ENCODE measurements at places on chromosomes 16 and 17.

GRCh38 chr17:78669975-78670518 lies 92.9 kb upstream of the DNAH17 start:
- DNase-seq: no peak
- no peaks in the 10 kb centered on the region for H3K36me3 ChIP-seq
- no peaks in the 10 kb centered on the region for H3K27me3 ChIP-seq
- no peak overlapping the region for H3K4me3 ChIP-seq
- H3K27ac ChIP-seq: no peak overlapping the region

- no peak overlapping the region for H3K27ac ChIP-seq
- H3K4me1 ChIP-seq: peaks cover 53% of the 10 kb centered on the region
These were observed 5.7 kb upstream of the TOX3 start for GRCh38 chr16:52552643-52553042.

GRCh38 chr16:57483725-57484514 lies 2.4 kb downstream of the DOK4 start:
- no peak overlapping the region for H3K4me3 ChIP-seq
- no peak for DNase-seq
- H3K27me3 ChIP-seq: peaks cover 20% of the 10 kb centered on the region
- peaks cover 14% of the 10 kb centered on the region for H3K4me1 ChIP-seq

DNA sequence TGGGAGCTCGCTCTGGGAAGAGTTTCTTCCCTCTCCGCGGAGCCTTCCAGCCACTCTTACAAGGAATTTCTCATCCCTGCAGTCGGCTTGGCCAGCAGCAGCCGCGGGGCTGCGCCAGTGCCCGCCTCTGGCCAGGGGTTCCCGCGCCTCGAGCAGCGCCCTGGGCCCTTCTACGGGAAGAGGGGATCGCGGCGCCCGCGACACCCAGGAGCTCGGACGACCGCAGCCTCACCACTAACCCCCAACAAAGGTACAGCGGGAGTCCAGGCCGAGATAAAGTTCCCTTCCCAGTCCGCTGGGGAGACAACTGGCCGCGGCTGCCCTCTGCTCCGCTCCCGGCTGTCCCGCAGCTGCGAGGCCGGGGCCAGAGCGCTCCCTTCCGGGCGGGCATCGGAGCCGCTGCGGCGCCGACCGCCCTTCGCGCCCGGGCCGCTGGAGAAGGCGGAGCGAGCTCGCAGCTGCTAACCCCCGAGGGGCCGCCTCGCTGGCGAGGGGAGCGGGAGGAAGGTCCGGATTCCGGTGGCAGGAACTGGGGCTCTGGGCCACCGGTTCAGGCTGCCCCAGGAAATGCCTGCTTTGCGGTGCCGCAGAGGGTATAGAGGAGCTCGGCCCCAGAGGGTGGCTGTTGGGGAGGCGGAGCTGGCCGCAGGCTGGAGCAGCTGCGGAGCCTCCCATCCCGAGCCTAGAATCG lies 3.6 kb upstream of the HS3ST3B1 start:
- DNase-seq: peak; percentile 86
- peaks cover 15% of the 10 kb centered on the region for H3K4me1 ChIP-seq
- no peaks in the 10 kb centered on the region for H3K36me3 ChIP-seq
- peaks cover 86% of the 10 kb centered on the region for H3K27me3 ChIP-seq
- H3K4me3 ChIP-seq: peak overlapping the region; percentile 52

DNA sequence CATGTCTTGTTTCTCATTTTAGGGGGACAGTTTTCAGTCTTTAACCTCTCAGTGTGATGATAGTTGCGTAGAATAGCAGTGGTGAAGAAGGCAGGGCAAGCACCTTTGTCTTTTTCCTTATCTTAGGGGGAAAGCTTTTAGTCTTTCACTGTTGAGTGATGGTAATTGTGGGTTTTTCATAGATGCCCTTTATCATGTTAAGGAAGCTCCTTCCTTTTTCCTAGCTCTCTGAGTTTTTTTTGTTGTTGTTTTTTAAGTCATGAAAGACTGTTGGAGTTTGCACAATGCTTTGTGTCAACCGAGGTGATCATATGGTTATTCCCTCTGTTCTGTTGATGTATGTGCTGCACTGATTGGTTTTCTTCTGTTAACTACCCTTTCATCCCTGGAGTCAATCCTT lies 15.7 kb downstream of the NOL11 start:
- no peaks in the 10 kb centered on the region for H3K4me1 ChIP-seq
- H3K36me3 ChIP-seq: peaks cover 53% of the 10 kb centered on the region
- H3K27ac ChIP-seq: peak overlapping the region; percentile 21
- H3K4me3 ChIP-seq: no peak overlapping the region
- H3K27me3 ChIP-seq: no peaks in the 10 kb centered on the region

DNA sequence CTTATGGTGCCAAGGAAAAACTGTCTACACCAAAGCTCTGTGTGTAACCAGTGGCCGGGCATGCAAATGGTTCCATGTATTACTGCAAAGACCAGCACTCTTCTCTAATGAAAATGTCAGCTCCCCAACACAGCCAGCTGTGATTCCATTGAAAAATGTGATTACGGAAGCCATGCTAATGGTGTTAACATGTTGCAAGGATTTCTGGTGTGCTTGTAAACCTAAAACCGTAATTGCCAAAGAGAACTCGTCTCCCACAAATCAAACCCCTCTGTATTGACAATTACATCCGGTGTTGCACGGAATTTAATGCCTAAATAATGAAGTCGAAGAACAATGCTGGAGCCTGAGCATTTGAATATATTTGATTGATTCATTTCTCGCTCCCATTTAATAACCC lies 351.7 kb downstream of the NPIPA8 start:
- H3K27me3 ChIP-seq: no peaks in the 10 kb centered on the region
- no peak overlapping the region for H3K4me3 ChIP-seq
- no peak for DNase-seq
- H3K36me3 ChIP-seq: no peaks in the 10 kb centered on the region
- H3K4me1 ChIP-seq: no peaks in the 10 kb centered on the region

GRCh38 chr17:7553356-7553755 lies 4.5 kb downstream of the TNFSF12 start:
- no peak overlapping the region for H3K27ac ChIP-seq
- H3K4me1 ChIP-seq: peaks cover 13% of the 10 kb centered on the region
- DNase-seq: no peak
- H3K27me3 ChIP-seq: peaks cover 8% of the 10 kb centered on the region

- no peak overlapping the region for H3K4me3 ChIP-seq
- no peaks in the 10 kb centered on the region for H3K36me3 ChIP-seq
- no peaks in the 10 kb centered on the region for H3K4me1 ChIP-seq
- H3K27me3 ChIP-seq: no peaks in the 10 kb centered on the region
- no peak overlapping the region for H3K27ac ChIP-seq
These were observed 18.4 kb downstream of the PRSS54 start for GRCh38 chr16:58276346-58276951.

DNA sequence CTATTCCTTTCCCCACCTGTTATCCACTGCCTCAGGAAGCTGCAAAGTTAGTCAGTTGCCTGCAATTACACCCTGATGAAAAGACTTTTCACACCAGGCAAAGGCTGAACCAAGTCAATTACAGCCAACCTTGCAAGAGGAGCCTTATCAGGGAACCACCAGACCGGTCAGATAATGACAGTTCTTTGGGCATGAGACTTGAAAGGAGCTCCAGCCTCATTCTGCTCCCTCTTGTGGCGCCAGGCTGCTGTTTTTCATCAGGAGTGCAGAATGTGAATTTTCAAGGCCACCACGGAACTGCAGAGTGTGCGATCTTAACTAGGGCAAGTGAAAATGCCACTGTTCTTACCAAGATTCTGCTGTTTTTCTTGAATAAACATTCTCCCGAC lies 22.5 kb downstream of the DNAI2 start:
- H3K27ac ChIP-seq: no peak overlapping the region
- H3K4me1 ChIP-seq: no peaks in the 10 kb centered on the region
- no peaks in the 10 kb centered on the region for H3K36me3 ChIP-seq

- H3K4me1 ChIP-seq: no peaks in the 10 kb centered on the region
- no peaks in the 10 kb centered on the region for H3K36me3 ChIP-seq
- DNase-seq: no peak
These were observed 176.5 kb downstream of the SALL1 start for GRCh38 chr16:50974438-50975036.

GRCh38 chr16:71883168-71883848 lies 674 bp downstream of the ZNF821 start:
- H3K27ac ChIP-seq: peak overlapping the region; percentile 86
- H3K4me3 ChIP-seq: peak overlapping the region; percentile 98
- peaks cover 3% of the 10 kb centered on the region for H3K36me3 ChIP-seq
- H3K4me1 ChIP-seq: peaks cover 8% of the 10 kb centered on the region

DNA sequence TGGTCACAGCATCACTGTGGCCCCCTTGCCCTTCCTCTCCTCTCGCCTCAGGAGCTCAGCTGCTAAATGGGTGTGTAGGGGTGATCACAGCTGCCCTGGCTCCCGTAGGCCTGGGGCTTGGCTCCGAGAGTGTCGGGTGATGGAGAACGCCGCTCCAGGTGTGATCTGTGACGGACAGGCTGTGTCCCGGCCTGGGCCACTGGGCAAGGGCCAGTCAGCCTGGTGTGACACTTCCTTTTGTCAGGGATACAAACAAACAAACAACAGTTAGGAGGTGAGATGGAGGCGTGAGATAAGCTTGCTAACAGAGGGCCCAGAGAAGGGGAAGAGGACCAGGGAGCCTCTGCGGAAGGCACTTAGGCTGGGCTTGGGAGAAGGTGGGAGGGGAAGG lies 2.0 kb downstream of the ADGRG1 start:
- H3K4me3 ChIP-seq: no peak overlapping the region
- DNase-seq: no peak
- no peak overlapping the region for H3K27ac ChIP-seq
- H3K27me3 ChIP-seq: no peaks in the 10 kb centered on the region
- H3K36me3 ChIP-seq: no peaks in the 10 kb centered on the region

- no peaks in the 10 kb centered on the region for H3K36me3 ChIP-seq
- H3K27ac ChIP-seq: no peak overlapping the region
- H3K27me3 ChIP-seq: peaks cover 86% of the 10 kb centered on the region
- DNase-seq: no peak
- peaks cover 26% of the 10 kb centered on the region for H3K4me1 ChIP-seq
These were observed 183.5 kb downstream of the NTN1 start for GRCh38 chr17:9204637-9205329.

Measured in neural progenitor cell (in vitro differentiated cells).